Mesothelial cell of epicardium (in vitro differentiated cells): ENCODE measurements at places on chromosomes 3 and 15. TPM values are rescaled to one million over a fixed set of nuclear protein-coding genes. Genes with fewer than 3 reads are reported as not detected.

Gene CMTM7
- 14.2 to 18.0 TPM (median 16.6 TPM) in 3 replicates for total RNA-seq

DNA sequence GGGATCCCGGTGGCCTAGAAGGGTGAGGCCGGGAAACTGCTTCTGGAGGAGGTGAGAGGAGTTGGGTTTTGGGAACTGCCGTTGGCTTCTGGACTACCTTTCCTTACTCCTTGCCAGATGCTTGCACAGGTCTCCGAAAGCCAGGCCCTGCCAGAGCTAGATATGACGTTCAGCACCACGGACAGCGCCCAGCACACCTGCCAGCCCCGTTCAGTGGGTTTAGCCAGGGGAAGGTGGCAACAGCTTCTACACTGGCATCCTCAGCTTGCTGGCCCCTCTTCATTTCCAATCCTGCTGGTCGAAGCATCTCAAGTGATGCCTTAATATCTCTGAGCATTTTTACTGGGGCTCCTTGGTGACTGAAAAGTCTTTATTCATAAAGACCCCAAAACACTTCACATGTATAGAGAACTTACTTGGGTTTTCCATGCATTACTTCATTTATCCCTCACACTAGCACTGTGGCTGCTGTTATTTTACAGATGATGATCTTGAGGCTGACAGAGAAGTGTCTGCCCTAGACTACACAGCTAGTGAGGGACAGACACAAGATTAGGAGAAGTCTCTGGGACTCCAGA is 21.9 kb downstream of the HCN4 start:
- H3K4me3 ChIP-seq, result no peak overlapping the region
- H3K4me1 ChIP-seq, result no peaks in the 10 kb centered on the region
- no peak overlapping the region for H3K27ac ChIP-seq

DNA sequence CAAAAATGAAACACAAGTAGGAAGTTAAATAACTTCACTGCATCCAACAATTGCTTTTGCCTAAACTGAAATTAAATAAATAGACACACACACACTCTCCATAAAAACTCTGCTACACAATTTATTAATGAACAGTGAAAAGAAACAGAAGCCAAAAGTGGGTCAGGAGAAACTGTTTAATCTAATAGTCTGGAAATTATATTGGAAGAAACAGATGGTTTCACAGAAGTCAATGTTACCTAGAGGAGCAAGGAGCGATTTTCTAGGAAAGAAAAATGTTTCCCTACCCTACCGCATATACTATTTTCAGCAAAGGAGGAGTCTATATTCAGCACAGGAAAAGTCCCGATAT is 32.0 kb downstream of the RFTN1 start:
- peaks cover 52% of the 10 kb centered on the region for H3K4me1 ChIP-seq
- peak overlapping the region; percentile 9 for H3K4me3 ChIP-seq
- peak overlapping the region; percentile 90 for H3K27ac ChIP-seq
- peaks cover 4% of the 10 kb centered on the region for H3K27me3 ChIP-seq
- no peak for DNase-seq

DNA sequence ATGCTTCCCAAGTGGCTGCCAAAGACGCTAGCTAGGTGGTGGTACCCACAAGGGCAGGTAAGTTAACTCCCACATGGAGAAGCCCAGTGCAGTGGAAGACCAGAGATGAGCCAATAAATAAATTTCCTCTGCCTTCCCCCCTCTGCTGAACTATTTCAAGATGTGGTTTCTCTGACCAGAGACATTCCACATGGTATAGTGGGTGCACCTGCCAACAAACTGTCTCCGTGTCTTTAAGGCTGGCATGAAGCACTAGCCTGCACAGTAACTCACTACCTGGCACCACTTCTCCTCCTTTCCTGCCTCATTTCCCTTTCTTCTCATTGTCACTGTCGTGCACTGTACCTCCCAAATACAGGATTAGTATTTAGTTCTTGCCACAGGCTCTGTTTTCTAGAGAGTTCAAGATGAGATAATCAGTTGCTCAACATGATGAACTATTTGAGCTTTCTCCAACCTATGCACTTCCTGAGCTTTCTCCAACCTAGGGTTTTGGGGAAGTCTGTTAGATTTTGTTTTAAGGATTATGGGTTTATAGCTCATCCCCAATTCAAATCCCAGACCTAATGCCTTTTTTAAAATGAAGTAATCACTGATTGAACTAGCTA is 8.4 kb upstream of the CRTAP start:
- H3K4me1 ChIP-seq, result no peaks in the 10 kb centered on the region
- no peak overlapping the region for H3K4me3 ChIP-seq
- no peaks in the 10 kb centered on the region for H3K27me3 ChIP-seq
- no peak overlapping the region for H3K27ac ChIP-seq

GRCh38 chr3:81728766-81729544 is 32.5 kb downstream of the GBE1 start:
- no peak overlapping the region for H3K4me3 ChIP-seq
- no peaks in the 10 kb centered on the region for H3K27me3 ChIP-seq
- DNase-seq, result no peak
- H3K27ac ChIP-seq, result no peak overlapping the region

DNA sequence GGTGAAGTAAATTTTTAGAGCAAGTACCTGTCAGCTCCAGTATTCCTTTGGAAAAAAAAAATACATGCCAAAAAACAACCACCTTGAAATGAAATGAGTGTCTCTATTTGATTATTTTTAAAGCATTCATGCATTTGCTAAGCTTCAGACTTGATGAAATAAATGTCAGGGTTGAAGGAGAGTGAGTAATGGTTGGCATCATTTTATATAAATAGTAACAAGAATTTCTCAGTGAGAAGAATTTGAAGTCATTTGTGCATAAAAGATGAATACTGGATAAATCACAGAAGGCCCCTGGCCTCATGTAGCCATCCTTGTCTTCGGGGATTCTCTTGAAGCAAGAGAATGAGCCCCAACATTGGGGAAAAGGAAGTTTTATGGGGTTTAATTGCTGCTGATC is 318.4 kb downstream of the LPP start:
- H3K4me3 ChIP-seq, result no peak overlapping the region
- peaks cover 20% of the 10 kb centered on the region for H3K4me1 ChIP-seq
- DNase-seq, result no peak
- H3K27me3 ChIP-seq, result no peaks in the 10 kb centered on the region
- peaks cover 17% of the 10 kb centered on the region for H3K36me3 ChIP-seq
- H3K27ac ChIP-seq, result no peak overlapping the region

Gene GPR62
- 0.22 to 0.36 TPM (median 0.33 TPM) in 3 replicates for total RNA-seq

DNA sequence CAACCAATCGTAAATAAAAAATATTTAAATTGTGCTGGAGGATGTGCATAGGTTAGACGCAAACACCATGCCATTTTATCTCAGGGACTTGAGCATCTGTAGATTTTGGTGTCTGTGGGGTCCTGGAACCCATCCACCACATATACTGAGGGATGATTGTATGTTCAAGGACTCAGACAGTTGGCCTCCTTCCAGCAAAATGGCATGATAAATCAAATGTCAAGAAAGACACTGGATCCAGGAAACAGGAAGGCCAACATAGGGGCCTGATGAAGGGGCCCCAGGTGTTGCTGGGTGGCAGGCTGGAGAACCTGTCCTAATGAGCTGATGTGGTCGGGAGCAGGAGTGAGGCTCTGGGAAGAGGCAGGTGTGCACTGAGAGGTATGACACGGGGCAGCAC is 289.5 kb downstream of the GABRG3 start:
- H3K27me3 ChIP-seq, result no peaks in the 10 kb centered on the region
- peaks cover 11% of the 10 kb centered on the region for H3K4me1 ChIP-seq
- H3K4me3 ChIP-seq, result no peak overlapping the region
- H3K27ac ChIP-seq, result no peak overlapping the region
- no peak for DNase-seq

GRCh38 chr3:152256851-152257562 is 11.7 kb upstream of the MBNL1 start:
- peaks cover 18% of the 10 kb centered on the region for H3K4me1 ChIP-seq
- no peak for DNase-seq
- H3K27me3 ChIP-seq, result no peaks in the 10 kb centered on the region
- H3K4me3 ChIP-seq, result no peak overlapping the region
- no peaks in the 10 kb centered on the region for H3K36me3 ChIP-seq
- no peak overlapping the region for H3K27ac ChIP-seq

GRCh38 chr15:76431971-76432370 is 95.4 kb downstream of the ISL2 start:
- no peaks in the 10 kb centered on the region for H3K27me3 ChIP-seq
- DNase-seq, result no peak
- H3K36me3 ChIP-seq, result peaks cover 23% of the 10 kb centered on the region

Gene CTDSPL
- total RNA-seq, result 29.1 to 33.9 TPM (median 29.9 TPM) in 3 replicates

GRCh38 chr15:62046078-62046743 is 14.0 kb downstream of the VPS13C start:
- no peak overlapping the region for H3K4me3 ChIP-seq
- H3K36me3 ChIP-seq, result peaks cover 3% of the 10 kb centered on the region
- H3K4me1 ChIP-seq, result peaks cover 2% of the 10 kb centered on the region
- no peaks in the 10 kb centered on the region for H3K27me3 ChIP-seq
- DNase-seq, result no peak

Gene IL16
- 0.27 to 0.35 TPM (median 0.34 TPM) in 3 replicates for total RNA-seq

DNA sequence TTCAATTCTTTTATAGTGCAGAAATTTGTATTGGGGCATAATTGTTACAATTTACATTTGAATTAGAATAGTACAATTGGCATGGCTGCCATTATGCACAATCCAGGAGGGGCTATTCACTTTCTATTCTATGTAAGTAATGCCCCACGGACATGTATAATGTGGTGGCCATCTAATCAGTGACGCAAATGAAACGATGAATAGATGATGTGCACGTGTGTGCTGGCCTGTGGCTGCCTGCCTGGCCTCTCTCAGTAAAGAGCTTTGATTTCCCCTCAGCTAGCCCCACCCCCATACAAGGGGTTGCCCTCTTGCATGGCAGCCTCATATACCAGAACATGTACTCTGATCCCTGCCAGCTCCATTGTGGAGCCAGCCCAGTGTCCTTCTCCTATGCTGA is 86.5 kb downstream of the BOC start:
- peaks cover 6% of the 10 kb centered on the region for H3K36me3 ChIP-seq
- no peak overlapping the region for H3K27ac ChIP-seq
- no peaks in the 10 kb centered on the region for H3K27me3 ChIP-seq
- DNase-seq, result no peak

DNA sequence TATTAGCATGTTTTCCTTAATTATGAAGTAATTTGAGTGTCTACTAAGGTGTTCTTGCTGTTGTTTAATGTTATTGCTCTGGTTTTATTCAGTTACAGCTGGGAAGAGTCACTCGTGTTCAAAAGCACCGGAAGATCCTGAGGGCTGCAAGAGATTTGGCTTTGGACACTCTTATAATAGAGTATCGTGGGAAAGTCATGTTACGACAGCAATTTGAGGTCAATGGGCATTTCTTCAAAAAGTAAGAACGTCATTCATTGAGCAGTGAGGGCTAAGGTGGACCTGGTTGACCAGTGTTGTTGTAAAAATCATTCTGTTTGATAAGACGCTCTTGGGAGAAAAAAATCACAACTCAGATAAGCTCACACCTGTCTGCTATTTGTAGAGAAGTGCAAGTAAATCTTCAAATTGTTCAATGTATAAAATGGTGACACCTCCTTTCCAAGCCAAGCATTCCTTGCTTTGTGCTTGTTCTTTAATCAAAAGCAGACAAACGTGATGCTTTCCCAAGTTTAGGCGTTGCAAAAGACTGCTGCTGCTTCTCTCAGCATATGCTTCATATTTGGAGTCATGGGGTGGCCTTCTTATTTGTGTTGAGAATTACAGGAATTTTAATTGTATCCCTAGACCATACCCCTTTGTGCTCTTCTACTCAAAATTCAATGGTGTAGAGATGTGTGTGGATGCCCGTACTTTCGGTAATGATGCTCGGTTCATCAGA is 44.2 kb downstream of the SETD5 start:
- H3K36me3 ChIP-seq, result peaks cover 46% of the 10 kb centered on the region
- DNase-seq, result no peak
- no peak overlapping the region for H3K27ac ChIP-seq
- no peak overlapping the region for H3K4me3 ChIP-seq

DNA sequence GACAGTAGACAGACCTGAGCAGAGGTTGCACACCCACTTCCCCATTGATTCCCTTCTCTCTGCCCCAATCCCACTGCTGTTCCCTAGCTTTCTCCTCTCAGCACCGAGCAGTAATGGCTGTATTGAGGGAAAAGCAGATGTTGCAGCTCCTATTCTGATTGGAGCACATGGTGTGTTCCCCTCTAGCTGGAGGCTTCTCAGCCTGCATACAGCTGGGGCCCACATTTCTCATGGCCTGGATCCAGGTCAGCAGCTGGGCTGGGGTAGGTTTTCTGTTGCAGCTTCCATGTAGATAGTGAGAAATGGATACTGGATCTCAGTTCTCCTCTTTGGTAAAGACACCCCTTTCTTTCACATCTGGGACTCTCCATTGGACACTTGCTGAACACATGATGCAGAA is 50.1 kb downstream of the RYR3 start:
- peaks cover 6% of the 10 kb centered on the region for H3K27me3 ChIP-seq
- DNase-seq, result no peak
- H3K4me3 ChIP-seq, result no peak overlapping the region
- peaks cover 5% of the 10 kb centered on the region for H3K4me1 ChIP-seq

Gene SLC28A1
- 0.16 to 0.24 TPM (median 0.20 TPM) in 3 replicates for total RNA-seq

Gene FOXL2
- total RNA-seq, result not detected in 3 replicates

Gene CHRNA5
- 5.1 to 7.6 TPM (median 5.5 TPM) in 3 replicates for total RNA-seq

DNA sequence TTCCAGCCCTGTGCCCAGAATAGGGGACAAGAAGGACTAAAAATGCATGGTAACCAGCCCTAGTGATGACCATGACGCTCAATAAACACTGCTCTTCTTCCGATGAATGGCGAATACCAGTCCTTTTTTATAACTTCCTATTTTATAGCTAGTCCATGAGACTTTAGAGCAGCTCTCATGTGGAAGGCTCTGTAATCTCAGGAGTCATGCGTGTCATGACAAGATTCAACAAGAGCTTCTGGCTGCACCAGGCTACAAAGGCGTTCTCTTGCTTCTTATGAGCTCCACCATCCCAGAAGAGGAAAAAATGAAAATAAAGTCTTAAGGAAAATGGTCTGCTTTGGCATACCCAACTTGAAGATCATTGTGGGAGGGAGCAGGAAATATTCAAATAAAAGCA is 141.0 kb downstream of the TMCO5A start:
- peak overlapping the region; percentile 40 for H3K27ac ChIP-seq
- DNase-seq, result no peak
- H3K4me1 ChIP-seq, result peaks cover 59% of the 10 kb centered on the region
- H3K36me3 ChIP-seq, result no peaks in the 10 kb centered on the region
- no peaks in the 10 kb centered on the region for H3K27me3 ChIP-seq

GRCh38 chr15:85276921-85277320 is 103.5 kb upstream of the AKAP13 start:
- DNase-seq, result no peak
- no peaks in the 10 kb centered on the region for H3K36me3 ChIP-seq
- no peaks in the 10 kb centered on the region for H3K4me1 ChIP-seq
- H3K27me3 ChIP-seq, result no peaks in the 10 kb centered on the region
- no peak overlapping the region for H3K27ac ChIP-seq

Gene ATP10A
- total RNA-seq, result 0.18 to 0.49 TPM (median 0.22 TPM) in 3 replicates

Gene THSD4
- 82.0 to 93.9 TPM (median 83.4 TPM) in 3 replicates for total RNA-seq

DNA sequence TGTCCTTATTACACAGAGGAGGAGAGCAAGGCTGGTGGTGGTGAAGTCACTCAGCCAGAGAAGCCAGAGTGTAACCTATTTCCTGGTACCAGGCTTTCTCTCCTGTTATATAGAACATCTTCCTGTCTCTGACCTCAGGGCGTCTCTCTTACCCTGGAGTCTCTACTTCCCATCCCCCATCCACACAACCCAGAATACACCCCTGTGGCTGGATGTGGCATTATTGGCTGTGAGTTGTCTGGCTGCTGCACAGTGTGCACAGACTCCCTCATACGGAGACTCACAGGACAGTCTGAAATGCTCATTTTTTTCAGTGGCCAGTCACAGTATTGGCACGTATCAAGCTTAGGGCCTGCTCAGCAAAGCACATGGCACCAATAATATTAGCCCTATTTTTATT is 8.6 kb downstream of the PODXL2 start:
- no peak overlapping the region for H3K27ac ChIP-seq
- peaks cover 8% of the 10 kb centered on the region for H3K4me1 ChIP-seq
- H3K4me3 ChIP-seq, result no peak overlapping the region
- no peak for DNase-seq
- H3K27me3 ChIP-seq, result peaks cover 8% of the 10 kb centered on the region

GRCh38 chr3:69379661-69380060 is 6.2 kb downstream of the FRMD4B start:
- no peak overlapping the region for H3K4me3 ChIP-seq
- no peak for DNase-seq
- no peak overlapping the region for H3K27ac ChIP-seq
